ENCODE measurements at places on chromosomes 4 and X.

DNA sequence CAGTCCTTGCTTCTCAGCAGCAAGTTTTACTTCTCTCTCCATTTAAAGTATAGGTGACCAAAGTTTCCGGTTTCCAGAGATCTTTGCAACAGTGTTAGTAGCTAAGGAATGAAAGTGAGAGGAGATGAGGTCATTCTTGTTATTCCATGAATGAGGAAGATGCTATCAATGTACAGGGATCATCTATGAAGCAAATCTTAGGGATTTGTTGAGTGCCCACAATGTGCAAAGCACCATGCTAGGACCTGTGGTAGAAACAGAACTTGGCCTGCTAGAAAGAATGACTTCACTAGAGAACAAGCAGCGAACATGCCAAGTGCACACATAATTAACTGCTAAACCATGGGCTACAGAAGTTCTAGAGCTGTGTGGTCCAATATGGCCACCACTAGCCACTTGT, 112.5 kb downstream of the MID1 start:
- no peak for DNase-seq

DNA sequence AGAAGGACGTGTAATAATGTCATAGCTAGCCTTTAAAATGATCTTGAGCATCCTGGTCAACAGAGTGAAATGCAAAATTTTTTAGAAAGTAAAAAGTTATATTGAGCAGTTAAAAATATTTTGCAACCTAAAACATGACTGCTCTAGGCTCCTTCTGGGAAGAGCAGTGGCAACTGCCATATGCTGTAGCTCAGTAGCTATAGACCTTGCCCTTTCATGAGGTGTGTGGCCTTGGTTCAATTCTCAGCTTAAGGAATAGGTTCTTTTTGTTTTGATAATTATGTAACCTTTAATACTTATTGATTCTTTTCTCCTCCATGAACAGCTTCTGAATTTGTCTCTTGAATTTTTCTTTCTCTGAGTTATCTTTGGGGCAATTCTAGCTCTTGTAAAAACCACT, 105.0 kb downstream of the ARSJ start:
- no peak for DNase-seq

- DNase-seq = no peak
These were observed 58.9 kb upstream of the RAI2 start for GRCh38 chrX:17919896-17920446.

DNA sequence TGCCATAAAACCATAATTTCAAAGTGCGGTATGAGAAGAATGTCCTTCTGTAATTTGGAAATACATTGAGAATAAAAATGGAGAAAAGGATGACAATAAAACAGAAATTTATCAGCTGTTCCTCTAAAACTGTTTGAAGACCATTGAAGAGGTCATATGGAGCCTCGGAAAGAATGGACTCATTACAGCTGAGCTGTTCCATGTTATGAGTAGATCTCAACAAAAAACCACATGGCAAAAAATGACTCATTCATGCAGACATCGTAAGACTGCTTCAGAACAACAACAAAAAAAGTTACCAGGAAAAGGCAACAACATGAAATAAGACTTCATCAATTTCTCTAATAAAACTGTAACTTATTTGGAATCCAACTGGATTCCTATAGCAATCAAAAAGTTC, 39.7 kb downstream of the AKAP4 start:
- DNase-seq = peak; percentile 30

DNA sequence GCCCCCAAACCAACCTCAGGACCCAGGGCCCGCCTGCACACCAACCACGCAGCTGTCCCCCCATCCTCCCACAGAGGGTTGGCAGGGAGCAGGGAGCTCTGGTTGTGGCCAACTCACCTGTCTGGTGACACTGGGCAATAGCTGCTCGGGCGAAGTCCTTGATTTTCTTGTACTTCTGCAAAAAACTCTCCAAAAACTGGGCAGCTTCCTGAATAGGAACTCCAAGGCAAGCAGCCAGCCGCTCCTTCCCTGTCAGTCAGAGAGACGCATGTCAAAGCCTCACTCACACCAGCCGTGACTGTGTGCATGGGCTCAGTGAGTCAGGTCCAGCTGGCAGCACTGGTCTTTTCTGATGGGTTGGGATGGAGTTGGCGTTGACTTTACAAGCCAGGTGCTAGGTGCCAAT, 26.4 kb downstream of the NAT8L start:
- DNase-seq = no peak

DNA sequence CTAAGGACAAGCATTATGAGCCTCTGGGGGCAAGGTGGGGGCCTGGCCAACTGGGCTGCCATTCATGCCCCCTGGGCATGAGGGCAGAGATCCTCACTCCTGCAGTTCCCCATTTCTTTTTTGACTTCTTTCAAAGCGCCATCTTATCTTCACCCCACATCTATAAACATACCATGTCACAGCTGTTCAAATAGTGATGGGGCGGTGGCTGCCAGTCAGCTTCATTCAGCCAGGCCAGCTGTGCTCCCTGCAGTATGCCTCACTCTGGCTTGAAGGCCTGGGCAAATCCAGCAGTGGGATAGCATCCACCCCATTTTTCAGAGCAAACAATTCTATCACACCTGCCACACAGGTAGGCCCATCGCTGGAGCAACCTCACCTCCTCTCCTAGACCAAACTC, 85.5 kb downstream of the NHSL2 start:
- no peak for DNase-seq

DNA sequence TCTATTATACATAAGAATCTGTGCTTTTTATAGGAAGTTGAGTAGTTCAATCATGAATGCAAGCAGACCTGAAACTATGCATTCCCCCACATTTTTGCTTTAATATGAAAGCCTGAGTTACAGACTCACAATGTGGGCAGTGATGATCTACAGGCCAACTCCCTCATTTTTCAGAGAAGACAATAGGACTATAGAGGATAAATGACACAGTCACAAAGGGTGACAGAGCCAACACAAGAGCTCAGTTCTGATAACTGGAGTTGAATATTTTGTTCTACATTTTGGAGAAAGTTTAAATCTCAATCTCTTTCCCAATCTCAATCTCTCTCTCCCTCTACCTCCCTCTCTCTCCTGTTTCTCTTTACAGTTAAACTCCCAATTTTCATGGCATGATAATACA, 27.0 kb downstream of the MBNL3 start:
- no peak for DNase-seq

GRCh38 chrX:155434906-155435743, 23.3 kb downstream of the F8A3 start:
- DNase-seq = peak; percentile 7

GRCh38 chr4:152713951-152714705, 34.3 kb upstream of the TMEM154 start:
- peak; percentile 74 for DNase-seq

DNA sequence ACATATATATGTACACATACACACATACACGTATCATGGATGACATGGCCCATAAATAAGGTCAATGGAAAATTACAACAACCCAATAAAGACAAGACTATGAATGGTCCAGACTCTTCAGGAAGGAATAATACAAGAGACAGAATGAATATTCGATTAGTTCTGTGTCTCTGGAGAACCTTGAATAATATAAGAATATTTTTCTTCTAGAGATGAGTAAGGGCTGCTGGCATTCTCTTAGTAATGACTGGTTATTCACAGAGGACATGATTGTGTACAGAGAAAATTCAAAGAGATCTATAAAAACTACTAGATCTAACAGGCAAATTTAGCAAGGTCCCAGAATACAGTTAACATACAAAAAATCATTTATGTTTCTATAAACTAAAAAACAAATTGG, 23.3 kb downstream of the SPIN4 start:
- no peak for DNase-seq

All from NB4 (cell line).